ENCODE measurements at places on chromosomes 1 and 21. TPM values are rescaled to one million over a fixed set of nuclear protein-coding genes. Genes with fewer than 3 reads are reported as not detected.

The GJA9 gene
- total RNA-seq = not detected

The LCK gene
- 481 TPM for total RNA-seq

The CD1B gene
- total RNA-seq = not detected

The DESI2 gene
- 26.4 TPM for total RNA-seq

The OR2T35 gene
- not detected for total RNA-seq

The ICOSLG gene
- total RNA-seq = 1.7 TPM

The FAM151A gene
- not detected for total RNA-seq

The MIB2 gene
- 40.0 TPM for total RNA-seq

The CR1L gene
- not detected for total RNA-seq

The PLA2G2C gene
- not detected for total RNA-seq
